ENCODE measurements at places on chromosomes 5 and 9.

DNA sequence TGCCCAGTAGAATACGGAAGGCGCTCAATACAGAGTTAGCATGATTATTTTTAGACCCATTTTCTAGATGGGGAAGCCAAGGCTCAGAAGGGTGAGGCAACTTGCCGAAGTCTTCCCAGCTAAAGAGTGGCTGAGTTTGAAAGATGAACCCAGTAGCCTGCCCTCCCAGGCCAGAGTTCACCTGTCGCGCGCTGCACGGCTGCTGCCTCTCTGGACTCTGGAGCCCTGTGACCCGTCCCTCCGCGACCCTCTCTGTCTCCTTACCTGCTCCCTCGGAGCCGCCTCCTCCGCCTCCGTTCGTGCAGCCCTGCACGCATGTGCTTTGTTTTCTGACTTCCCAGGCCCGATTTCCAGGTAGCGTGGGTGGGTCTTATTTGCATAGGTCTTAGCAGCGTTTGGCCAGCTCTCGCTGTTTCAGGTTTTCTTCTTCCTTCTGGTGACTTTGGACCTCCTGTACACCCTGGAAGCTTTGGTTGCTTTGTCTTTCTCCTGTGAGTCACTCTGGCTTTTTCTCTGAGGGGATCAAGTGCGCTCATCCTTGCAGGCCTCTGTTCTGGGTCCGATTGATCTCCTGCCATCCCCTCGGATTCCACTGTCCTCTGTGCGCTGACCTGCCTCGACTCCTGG lies at the start of gene RNF183:
Gene RNF183, minus strand, starts transcription at position 585 of the 627 bp plus-strand sequence. CDS start 5,192 bp downstream, outside the sequence.
- no peak for DNase-seq

DNA sequence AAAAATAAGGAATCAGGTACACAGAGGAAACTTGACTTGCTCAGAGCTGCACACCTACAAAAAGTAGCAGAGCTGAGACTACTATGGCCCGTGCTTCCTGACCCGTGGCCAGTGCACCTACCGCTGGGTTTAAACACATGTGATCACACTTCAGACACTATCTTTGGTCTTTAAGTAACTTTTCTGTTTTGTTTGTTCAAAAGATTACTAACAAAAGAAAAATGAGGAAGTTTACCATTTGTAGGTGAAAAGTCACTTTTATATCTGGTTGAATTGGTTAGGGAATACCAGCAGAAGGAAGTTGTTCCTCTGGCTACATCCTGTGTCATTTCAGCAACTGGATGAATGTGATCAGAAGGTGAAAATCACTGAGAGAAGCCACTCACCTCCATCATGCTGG lies 6.5 kb upstream of the SYK start:
- no peak for DNase-seq

- DNase-seq = no peak
These were observed 346.7 kb upstream of the SMARCA2 start for GRCh38 chr9:1668441-1668840.

GRCh38 chr9:34957492-34958410 lies at the start of gene PHF24:
TSS of gene PHF24 (plus strand) at chr9:34958285. CDS start at chr9:34971299, 13,014 bp downstream.
- no peak for DNase-seq

- no peak for DNase-seq
These were observed 36.6 kb downstream of the SEMA4D start for GRCh38 chr9:89461265-89461664.

DNA sequence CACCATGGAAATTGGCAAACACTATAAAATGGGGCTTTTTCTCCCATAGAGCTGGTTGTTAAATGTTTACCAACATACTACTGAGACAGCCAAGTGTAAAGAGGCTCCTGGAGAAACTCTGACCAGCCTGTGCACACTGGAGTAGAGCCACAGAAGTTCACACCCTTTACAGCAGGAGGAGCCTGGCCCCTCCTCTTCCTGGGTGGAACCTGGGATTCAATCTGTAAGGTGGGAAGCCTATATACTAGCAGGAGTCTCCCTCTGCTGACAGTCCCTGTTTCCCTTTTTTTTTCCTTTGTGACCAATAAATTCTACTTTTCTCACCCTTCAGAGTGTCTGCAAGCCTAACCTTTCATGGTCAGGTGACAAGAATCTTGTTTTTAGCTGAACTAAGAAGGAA lies 10.4 kb upstream of the SLC30A5 start:
- no peak for DNase-seq

DNA sequence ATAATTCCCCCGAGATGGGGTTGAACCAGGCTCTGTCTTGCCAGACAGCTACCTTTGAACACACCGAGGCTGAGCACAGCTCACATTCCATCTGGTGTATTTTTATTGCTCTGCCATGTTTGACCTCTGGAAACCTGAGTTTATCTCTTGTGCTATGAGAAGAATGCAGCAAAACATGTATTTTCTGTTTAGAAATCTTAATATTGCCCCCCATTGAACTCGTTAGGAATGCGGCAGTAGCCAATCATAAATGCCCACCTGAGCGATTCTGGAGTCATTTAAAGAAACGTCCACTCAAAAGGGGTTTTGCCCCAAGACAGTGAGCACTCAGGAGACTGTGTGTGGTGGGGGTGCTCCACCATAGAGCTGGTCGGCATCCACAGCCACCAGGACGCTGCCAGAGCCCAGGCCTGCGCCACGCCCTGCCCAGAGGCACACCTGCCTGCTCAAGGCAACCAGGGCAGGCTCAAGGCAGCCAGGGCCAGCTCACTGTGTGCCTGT lies 26.9 kb downstream of the FGD3 start:
- no peak for DNase-seq

DNA sequence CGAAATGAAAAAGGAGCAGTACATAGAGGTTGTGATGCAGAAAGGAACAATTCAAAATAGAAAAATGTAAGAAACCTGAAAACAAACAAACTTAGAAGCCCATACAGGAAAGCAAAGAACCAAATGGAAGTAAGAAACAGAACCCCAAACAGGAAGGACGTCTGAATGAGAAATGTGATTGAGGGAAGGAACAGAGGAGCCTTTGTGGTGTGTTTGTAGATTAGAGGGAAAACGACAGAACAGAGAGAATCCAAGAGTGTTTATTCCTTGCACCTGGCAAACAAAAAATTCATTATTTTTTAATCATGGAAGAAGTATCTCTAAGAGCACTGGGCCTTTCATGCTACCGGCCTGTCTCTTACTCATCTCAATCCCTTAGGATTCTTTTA lies 67.8 kb upstream of the ZSWIM6 start:
- DNase-seq = no peak

GRCh38 chr9:127344368-127345000 lies 52.5 kb upstream of the SLC2A8 start:
- no peak for DNase-seq

- DNase-seq = no peak
These were observed 211.2 kb downstream of the NXNL2 start for GRCh38 chr9:88746029-88746742.

DNA sequence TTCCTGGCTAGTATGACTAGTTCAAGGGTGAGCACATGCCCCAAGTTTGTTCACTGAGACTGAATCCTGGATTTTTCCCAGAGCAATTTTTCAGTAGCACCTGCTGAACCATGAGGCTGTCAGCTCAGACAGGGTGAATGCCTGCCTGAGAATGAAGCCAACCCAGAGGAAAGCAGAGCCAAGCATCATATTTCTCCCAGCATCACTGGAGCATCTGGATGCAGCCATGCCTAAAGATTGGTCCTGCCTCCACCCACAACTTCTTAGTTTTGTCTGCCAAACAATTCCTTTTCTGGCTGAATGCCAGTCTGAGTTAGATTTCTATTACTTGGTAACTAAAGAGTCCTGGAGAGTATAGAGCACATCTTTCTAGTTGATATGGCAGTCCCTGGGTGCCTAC lies 343.6 kb downstream of the CSNK1G3 start:
- no peak for DNase-seq

GRCh38 chr9:124574534-124575375 lies 67.6 kb upstream of the NR5A1 start:
- DNase-seq = no peak

DNA sequence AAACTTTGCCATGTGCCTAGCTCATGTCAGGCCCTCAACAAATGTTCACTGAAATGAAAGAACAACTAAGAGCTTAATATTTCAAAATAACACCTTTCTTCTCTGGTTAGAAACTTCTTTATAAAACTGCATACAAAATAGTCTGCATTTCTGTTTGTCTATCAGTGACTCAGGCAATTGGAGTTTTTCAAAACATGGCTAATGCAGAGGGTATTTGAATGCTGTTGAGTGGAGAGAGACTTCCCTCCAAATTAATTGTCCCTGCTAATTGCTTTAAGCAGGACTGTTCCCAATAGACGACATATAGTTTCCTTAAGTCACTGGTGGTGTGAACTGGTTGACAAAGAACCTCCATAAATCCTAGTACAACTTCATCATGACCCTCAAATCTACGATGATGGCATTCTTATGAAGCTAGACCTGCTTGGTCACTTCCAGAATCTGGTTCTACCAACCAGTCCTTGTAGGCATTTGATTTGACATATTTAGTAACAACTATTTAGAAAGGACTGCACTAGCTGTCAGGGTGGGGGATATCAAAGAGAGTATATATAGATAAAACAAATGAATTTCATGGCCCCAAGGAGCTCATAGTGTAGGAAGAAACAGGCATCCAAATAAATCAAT lies 84.5 kb downstream of the PRLR start:
- no peak for DNase-seq

GRCh38 chr5:101364469-101364868 lies 461.4 kb upstream of the ST8SIA4 start:
- DNase-seq = no peak

DNA sequence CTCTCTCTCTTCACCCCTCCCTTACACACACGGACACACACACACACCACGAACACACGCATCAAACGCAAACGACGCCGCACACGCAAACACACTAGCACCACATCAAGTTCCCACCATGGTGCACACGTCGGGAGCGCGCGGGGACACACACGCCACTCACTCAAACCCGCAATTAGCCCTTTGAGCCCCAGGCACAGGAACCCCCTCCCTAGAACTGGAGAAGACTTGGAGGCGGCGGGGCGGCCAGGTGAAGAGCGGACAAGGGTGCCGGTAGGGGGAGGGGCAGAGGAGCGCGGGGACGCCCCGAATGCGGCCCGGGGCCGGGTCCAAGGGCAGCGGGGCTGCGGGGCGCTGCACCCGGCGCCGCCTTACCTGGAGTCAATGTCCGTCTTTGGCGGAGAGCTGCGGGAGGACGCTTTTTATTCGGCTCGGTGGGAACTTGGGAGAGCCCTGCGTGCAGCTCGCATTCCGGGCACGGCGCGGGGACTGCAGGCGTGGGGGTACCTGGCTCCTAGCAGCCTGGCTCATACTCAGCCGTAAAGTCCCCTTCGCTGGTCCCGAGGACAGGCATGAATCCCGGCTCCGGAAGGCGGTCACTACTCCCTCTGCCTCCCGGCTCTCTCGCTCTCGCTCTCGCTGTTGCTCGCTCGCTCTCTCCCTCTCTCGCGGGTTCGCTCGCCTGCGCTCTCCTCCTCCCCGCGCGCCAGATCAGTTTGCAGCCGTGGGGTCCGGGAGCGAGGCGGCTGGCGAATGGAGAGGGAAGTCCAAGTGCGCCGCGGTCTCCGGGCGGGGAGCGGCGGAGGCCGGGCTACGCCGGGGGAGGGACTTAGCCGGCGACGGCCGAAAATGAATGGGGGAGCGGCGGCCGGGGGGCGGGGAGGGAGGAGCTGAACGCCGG lies at the start of gene BRINP1:
Gene BRINP1, minus strand, starts transcription at position 755 of the 901 bp plus-strand sequence. CDS start 56,080 bp downstream, outside the sequence.
- no peak for DNase-seq

DNA sequence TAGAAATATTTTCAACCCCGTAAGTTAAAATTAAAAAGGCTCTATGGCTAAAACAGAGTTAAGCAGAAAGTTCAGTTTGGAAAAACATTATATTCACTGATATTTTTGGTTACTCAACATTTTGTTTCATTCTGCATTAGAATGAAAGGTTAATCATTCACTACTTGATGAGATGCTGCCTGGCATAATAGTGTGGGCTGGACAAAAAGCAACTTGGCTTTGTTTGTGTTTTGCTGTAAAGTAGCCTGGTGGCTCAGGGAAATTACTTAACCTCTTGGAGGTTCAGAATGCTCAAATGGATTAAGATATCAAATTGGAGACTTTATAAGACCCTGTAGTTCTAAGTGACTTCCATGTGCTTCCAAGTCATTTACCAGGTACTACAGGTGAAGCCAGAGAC lies 367.4 kb upstream of the TRPC7 start:
- DNase-seq = no peak

- DNase-seq = no peak
These were observed 15.8 kb upstream of the MYORG start for GRCh38 chr9:34392511-34392910.

- DNase-seq = no peak
These were observed 6.8 kb upstream of the IFNA5 start for GRCh38 chr9:21311889-21312288.

DNA sequence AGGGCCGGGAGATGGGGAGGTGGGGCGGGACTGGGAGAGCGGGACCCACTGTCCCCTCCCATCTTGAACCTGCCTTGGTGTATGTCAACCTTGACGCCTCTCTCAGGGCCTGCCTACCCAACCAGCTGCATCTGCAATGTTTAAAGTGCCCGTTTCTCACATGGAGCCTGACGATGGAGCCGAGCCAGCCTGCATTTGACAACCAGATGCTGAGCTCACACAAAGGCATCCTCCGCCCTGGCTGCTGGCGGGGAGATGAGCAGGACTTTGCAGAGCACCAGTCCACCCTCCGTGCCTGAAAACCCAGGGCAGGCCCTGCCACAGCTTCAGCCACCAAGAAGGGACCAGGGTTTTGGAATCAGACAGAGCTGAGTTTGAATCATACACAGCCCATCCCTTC lies 141.1 kb upstream of the SMIM23 start:
- no peak for DNase-seq

- no peak for DNase-seq
These were observed 14.6 kb downstream of the MAP1B start for GRCh38 chr5:72121780-72122445.
